ENCODE measurements at places on chromosomes 6 and 20.

GRCh38 chr6:152309648-152310047 lies 327.5 kb downstream of the SYNE1 start:
- peak; percentile 65 for DNase-seq

DNA sequence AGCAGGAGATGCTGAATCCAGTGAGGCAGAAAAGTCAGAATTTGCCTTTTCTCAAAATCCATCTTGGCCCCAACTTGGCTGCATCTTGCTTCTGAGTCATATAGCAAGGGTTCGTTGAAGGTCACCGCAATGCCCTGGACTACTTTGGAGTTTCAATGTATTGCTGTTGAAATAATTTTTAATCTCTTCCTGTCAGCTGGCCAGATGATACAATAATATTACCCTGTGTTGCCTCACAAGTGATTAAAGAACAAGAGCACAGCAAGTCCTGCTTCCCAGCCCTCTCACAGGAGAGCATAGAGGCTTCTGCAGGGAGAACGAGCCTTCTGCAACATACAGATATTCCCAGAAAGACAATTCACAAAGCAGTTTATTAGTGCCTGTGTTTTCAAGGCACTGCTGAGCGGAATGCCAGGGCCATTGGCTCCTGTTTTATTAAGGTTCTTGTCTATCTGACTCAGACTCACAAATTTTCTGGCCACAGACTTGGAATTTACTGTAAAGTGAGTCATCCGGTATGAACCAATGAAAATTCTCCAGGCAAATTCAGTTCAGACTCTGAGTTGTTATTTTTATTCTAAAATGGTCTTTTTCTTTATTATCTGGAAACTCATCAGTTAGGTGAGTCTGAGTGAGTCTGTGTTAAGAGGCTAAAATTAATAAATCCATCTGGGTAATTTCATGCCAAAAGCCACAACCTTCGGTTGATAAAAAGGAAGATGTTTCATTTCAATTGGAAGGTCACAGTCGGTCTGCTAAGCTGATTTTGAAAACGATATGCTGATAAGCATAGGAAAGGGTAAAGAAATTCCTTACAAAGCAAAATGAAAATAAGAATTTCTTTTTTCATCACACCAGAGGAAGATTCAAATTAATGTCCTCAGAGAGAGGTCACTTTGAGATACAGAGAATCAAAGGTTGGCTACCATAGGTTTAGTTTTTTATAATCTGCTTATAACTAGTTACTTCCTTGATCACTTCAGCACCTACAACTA lies 289.4 kb upstream of the STXBP5 start:
- DNase-seq = no peak

- DNase-seq = no peak
Measured at GRCh38 chr6:92047152-92047850, 1372.1 kb downstream of the EPHA7 start.

GRCh38 chr6:137299681-137300080 lies 80.5 kb upstream of the IFNGR1 start:
- DNase-seq = no peak

- DNase-seq = no peak
Measured at GRCh38 chr6:135147637-135148592, 33.2 kb upstream of the MYB start.

DNA sequence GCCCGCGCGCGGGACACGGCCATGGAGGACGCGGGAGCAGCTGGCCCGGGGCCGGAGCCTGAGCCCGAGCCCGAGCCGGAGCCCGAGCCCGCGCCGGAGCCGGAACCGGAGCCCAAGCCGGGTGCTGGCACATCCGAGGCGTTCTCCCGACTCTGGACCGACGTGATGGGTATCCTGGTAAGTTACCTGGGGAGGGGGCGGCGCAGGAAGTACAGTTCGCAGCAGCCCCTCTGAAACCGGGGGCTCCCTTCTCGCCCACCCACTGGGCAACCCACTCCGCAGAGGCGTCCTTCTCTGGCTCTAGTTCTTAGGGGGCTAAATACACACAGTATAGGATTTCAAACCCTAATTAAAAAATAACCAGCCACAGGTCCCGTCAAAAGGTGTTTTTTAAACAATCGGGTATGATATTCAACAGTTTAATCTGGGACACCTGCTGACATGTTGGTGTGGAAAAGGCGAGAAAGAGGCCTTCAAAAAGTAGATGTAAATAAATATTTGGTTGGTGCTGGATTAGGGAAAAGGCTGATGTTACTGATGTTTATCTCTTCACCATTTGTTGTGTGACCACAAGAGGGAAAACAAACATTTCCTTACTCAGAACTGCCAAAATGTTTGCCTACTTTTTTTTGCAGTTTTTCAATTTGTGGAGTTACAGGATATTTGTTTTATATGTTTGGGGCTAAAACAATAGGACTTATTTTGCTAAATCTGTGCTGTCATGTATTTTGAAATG lies 577 bp downstream of the SASH1 start:
- DNase-seq = no peak
